ENCODE measurements at places on chromosomes 3 and 15. TPM values are rescaled to one million over a fixed set of nuclear protein-coding genes. Genes with fewer than 3 reads are reported as not detected.
A peak's percentile ranks its signal among the peaks of the same experiment; 100 is the strongest.

DNA sequence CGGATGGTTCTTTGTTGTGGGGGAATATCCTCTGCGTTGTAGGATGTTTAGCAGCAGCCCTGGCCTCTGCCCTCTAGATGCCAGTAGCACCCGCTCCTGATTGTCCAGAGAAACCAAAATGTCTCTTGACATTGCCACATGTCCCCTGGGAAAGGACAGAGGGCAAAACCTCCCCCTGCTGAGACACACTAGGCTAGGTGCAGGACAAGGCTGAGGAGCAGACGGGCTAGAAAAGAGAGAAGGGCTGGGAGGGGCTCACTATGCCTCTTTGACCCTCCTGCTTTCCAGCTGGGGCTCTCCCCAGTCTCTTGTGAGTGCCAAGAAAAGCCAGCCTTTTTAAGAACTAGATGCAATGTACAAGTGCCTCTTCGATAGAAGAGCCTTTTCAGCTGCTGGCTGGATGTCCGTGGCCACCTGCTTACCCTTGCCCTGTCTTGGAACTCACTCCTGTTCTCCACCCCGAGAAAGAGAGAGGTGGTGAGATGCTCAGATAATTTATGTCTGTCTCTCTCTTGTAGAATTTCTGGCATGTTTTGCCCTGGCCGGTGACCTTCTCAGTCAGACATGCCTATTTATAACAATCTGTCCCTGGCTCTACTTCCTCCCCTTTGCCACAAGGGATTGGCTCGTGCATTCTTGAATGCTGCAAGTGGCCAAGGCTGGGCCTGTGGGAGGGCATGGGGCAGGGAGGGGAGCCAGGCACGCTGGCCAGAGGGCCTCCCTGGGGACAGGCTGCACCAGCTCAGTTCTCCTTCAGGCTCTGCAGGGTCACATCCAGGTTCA is 142.6 kb downstream of the RPLP1 start:
- DNase-seq: peak; percentile 50

DISP2 gene
- total RNA-seq: 1.3 TPM

DNA sequence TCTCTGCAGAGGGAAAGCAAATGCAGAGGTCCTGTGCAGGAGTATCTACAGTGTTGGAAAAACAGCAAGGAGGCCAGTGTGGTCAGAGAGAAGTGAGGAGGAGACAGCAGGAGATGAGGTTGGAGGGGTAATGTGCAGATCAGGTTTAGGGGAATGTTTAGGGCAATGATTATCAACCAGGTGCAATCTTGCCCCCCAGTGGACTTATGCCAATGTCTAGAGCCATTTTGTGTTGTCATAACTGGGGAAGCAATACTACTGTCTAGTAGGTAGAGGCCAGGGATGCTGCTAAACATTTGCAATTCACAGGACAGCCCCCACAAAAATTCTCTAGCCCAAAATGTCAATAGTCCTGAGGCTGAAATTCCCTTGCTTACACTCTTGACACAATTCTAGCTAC is 13.1 kb downstream of the CCDC191 start:
- no peak for DNase-seq

GHRL gene
- total RNA-seq: 7.6 TPM

GRCh38 chr15:75704263-75704615 is 8.4 kb downstream of the CSPG4 start:
- no peak for DNase-seq

TRIM59 gene
- 4.2 TPM for total RNA-seq

UBAP1L gene
- total RNA-seq: 5.4 TPM

BFSP2 gene
- not detected for total RNA-seq

GCNT3 gene
- total RNA-seq: 3.7 TPM

DNA sequence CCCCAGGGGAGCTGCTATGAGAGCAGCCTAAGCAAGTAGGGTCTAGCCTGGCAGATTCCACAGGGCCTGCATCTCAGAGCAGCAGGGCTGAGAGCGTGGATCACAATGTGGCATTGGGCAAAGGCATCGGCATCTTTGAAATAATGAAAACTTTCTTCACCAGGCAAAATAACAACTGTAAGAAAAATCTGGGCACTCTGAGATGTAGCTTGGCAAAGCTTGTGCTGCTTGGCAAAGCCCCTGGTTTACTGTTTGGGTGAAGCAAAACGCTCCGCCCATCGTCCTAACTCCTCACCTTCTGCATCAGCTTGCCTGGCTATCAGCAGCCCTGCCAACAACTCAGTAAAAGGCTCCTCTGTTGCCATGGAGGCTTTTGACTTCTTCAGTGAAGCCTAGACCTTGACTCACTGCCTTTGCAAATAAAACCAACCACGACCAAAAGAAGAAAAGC is 212.8 kb upstream of the EIF1B start:
- no peak for DNase-seq

DNA sequence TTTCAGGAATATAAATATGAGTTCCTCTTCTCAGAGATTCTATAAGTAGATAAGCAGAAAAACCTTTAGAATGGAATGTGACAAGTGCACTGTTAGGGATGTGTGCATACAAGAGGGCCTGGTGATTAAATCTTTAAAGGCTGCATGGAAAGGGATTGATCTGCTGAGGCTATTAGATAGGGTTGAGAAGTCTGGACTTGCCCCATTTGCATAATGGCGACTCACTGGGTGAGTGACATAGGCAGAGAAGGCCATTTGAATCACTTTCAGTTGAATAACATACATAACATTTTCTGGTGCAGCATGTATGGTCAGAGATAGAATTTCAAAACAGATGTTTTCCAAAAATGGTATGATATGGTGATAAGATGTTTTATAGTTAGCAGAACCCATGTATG is 156.9 kb downstream of the ZNF621 start:
- DNase-seq: no peak

DNA sequence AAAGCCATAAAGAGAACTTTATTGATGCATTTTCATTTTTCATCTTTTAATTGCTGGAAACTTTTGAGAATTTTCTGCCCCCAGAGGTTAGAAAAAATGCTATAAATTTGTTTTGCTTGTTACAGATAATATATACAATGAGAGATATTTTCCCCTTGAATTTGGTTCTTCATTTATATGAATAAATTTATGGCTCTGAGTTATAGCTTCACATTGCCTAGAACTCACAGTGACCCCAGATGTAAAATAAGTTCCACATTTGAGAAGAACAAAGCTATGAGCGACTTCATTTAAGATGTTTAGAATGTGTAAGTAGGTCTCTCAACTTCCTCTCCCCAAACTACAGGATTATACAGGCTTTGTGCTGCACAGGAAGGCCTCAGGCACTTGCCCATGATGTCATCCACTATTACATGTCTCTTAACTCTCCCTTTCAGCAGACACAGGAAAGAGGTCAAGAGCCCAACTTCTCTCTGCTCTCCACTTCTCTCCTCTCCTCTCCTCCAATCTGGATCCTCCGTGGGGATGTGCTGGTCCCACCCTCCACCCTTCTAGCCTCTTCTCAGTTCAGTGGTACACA is 92.8 kb downstream of the DUT start:
- no peak for DNase-seq

DNA sequence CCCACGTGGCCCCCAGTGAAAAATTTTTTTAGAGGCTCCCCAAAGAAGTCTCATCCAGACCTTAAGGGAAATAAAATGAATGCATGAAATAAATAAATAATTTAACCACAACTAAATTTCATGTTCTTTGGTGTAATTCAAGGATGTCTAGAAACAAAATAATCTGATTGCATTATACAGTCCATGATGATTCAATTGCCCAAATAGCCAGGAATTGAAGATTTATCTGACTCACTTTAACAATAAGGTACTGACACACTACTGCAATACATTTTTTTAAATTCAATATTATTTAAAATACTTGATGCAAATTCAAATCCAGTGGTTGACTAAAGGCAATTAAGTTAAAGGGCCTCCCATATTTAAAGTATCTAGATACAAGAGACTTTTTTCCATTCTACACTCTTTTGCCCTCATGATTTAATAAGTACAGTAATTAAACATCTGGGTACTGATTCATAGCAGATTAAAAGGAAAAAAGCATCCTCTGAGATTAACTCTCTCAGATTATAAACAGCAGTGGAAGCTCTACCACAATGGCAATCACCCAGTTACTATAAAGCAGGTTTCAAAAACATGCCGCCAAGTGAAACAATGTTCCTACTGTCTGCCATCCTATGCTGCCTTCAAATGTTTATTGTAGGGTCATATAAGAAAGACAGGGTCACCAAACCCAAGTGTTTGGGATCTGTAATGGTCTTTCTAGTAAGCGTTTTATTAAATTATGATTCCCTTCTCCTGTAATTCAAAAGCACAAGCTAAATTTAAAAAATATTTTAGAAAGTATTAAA is 9.9 kb downstream of the UQCC5 start:
- DNase-seq: no peak

GRCh38 chr3:43455233-43455632 is 166.6 kb downstream of the ANO10 start:
- no peak for DNase-seq

- DNase-seq: no peak
Observed at GRCh38 chr15:40128766-40129660, 20.3 kb upstream of the BMF start.

SLC28A1 gene
- not detected for total RNA-seq

DNA sequence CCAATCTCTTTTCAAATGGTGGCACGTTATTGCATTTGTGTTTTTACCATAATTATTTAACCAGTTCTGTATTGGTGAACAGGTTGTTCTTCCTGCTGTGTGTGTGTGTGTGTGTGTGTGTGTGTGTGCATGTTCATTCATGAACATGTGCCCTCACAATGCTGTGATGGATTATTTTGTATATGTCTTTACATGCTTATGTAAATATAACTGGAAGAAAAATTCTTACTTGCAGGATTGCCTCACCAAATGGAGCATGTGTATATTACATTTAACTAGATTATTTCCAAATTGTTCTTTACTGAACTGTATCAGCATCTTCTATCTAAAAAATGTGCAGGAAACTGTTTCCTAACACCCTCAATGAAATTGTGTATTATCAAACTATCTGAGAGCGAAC is 175.2 kb upstream of the ZPLD1 start:
- no peak for DNase-seq

GRCh38 chr3:70658513-70659310 is 346.3 kb upstream of the MDFIC2 start:
- DNase-seq: no peak

- peak; percentile 14 for DNase-seq
Observed at GRCh38 chr15:90212221-90213098, 11.3 kb downstream of the SEMA4B start.

DNA sequence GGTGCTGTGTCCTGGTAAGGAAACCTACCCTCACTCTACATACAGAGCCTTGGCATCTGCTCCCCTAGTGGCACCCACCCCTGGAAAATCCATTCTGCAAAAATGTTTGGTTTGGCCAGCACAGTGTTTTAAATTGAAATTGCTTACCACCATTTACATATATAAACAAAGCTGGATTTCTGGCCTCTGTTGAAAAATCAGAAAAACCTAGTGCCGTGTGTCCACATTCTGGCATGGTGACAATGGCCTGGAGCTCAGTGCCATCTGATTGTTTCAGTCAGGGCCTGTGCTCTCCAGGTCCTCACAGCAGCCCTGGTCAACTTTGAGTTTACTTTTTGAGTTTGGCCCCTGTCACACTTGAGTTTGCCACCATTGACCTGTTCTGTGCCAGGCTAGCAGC is 2.9 kb upstream of the IL17RC start:
- no peak for DNase-seq

SCN11A gene
- total RNA-seq: 0.12 TPM

GRCh38 chr3:9955067-9955502 is 2.9 kb upstream of the PRRT3 start:
- DNase-seq: peak; percentile 62

- no peak for DNase-seq
Observed at GRCh38 chr3:27110020-27110419, 259.2 kb downstream of the NEK10 start.

OR5H6 gene
- not detected for total RNA-seq

LTF gene
- total RNA-seq: 102 TPM

DNA sequence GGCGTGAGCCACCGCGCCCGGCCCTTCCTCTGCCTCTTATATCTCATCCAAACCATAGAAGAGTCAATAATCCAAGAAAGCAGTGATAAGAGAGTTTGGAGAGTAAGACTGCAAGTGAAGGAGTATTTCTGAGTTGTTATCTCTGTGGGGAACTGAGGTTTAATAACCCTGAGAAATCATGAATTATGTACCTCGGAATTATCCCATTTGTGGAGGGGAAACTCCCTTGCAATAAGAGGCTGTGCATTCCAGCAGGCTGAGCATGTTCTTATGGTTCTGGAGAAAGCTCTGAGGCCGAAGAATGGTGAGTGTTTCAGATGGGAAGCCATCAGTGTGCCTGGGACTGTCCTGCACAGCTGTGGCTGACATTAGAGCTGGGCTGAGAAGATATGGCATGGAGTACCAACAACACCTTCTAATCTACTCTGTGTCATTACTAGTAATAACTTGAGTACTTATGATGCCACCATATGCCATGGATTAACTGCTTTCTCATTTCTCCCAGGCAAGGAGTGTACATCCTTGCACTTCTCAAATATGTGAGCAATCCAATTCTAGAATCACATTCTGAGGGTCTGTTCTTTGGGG is 31.4 kb upstream of the NOX5 start:
- DNase-seq: no peak

DNA sequence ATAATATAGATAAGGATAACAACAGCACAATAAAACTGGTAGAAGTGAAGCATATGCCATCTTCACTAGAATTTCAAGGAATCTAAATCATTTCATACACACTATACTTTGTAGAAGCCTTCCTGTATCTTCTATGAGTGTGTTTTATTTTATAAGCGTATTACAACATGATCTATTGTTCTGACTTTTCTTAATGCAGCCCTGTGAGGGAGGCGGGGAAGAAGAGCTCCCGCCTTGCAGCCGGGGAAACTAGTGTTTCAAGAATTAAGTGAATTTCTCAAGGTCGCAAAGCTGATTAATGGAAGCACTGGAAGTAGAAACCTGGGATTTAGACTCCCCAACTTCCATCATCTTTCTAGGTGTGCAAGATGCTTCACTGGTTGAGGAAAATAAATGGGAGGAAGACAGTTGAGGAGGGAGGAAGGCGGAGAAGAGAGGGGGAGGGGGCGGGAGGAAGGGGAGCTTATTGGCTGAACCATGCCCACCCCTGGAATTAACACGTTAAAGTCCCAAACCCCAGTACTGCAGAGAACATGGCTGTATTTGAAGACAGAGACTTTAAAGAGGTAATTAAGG is 32.9 kb downstream of the VGLL4 start:
- DNase-seq: no peak

ADAMTSL3 gene
- total RNA-seq: 11.7 TPM

TRPM1 gene
- not detected for total RNA-seq
